ENCODE measurements at places on chromosomes 5 and 9.

DNA sequence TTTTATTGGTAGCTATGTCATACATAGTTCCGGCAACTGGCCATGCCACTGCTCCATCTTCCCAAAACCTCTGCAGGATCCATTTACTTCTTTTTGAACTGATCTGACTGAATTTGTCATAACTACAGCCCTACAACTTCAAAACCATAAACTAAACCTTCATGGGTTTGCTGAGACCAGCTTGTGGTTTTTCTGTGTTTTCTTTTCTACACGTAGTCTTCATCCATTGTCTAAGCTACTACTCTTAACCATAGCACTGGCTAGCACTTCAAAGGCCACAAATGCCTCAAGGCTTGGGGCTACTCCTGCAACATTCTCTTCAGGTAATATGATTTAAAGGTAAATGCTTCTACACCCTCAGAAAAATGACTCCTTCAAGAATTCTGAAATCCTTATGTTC is 9.0 kb upstream of the KIF2A start:
- no peak for DNase-seq

GRCh38 chr5:133396814-133397213 is 215.5 kb downstream of the FSTL4 start:
- DNase-seq: peak; percentile 4

- DNase-seq: no peak
Measured at GRCh38 chr5:53777864-53778618, 217.6 kb downstream of the NDUFS4 start.

DNA sequence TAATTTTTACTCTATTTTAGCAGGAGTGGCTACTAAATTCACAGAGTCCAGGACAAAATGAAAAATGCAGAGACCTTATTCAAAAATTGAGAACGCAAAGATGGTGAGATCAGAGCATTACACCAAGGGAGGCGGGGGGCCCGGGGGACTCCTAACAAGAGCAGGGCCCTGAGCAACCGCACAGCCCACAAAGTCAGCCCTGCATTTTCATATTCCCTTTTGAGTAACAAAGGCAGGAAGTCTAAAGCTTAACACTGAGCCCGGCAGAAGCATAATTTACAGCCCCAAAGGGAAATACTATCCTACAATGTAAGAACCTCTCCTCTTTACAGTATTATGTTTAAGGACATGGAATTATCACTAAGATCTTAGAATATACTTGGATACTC is 69.4 kb downstream of the TLE1 start:
- no peak for DNase-seq

- no peak for DNase-seq
Measured at GRCh38 chr5:135323227-135323626, 75.8 kb downstream of the MACROH2A1 start.

GRCh38 chr5:39566891-39567290 is 142.1 kb upstream of the DAB2 start:
- no peak for DNase-seq

DNA sequence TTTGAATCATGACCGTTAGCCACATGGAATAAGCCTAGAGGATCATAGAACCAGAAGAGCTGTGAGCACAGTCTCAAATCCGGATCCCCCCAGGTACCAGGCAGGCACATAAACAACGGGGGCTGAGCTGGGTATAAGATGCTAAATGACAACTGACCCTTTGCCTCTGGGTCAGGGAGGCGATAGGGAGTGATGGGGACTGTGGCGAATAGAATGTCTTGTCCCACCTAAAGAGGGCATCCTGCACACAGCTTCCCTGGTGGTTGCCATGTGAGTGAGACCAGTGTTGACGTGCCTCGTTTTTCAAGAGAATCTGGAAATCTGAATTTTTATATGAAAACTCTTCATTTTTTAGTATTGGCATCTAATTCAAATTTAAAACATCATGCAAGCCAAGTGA is 33.6 kb downstream of the SLC6A7 start:
- DNase-seq: no peak

DNA sequence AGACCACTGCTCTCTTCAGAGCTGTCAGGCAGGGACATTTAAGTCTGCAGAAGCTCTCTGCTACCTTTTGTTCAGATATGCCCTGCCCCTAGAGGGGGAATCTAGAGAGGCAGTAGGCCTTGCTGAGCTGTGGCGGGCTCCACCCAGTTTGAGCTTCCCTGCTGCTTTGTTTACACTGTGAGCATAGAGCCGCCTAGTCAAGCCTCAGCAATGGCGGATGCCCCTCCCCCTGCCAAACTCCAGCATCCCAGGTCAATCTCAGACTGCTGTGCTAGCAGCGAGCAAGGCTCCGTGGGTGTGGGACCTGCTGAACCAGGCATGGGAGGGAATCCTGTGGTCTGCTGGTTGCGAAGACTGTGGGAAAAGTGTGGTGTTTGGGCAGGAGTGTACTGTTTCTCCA is 59.9 kb downstream of the CAVIN4 start:
- DNase-seq: no peak

- no peak for DNase-seq
Measured at GRCh38 chr5:69416180-69416579, 1.3 kb downstream of the MARVELD2 start.

DNA sequence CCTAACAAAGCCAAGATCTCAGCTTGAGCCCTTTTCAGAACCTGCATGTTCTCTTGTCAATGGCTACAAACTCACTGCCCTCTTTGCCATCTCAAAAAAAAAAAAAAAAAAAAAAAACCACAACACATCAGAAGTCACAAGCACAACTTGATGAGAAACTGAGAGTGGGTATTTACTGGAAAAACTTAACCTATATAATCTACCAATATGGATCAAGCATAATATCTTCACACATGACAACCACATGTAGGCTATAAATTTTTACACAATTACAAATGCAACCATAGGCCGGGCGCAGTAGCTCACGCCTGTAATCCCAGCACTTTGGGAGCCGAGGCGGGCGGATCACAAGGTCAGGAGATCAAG is 9.0 kb downstream of the MTMR12 start:
- no peak for DNase-seq

DNA sequence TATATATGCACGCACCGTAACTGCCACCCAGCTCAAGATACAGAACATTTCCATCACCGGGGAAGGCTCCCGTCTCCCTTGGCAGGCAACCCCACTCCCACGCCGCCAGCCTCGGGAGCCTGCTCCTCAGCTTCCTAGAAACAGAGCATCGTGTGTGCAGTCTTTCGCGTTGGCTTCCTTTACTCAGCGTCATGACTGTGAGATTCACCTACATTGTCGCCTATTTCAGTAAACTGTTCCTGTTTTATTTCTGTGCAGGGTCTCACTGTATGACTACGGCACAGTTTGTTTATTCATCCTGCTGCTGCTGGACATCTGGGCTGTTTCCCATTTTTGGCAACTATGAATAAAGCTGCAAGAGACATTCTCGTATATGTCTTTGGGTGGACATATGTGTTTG is 90.7 kb downstream of the STK10 start:
- DNase-seq: no peak

DNA sequence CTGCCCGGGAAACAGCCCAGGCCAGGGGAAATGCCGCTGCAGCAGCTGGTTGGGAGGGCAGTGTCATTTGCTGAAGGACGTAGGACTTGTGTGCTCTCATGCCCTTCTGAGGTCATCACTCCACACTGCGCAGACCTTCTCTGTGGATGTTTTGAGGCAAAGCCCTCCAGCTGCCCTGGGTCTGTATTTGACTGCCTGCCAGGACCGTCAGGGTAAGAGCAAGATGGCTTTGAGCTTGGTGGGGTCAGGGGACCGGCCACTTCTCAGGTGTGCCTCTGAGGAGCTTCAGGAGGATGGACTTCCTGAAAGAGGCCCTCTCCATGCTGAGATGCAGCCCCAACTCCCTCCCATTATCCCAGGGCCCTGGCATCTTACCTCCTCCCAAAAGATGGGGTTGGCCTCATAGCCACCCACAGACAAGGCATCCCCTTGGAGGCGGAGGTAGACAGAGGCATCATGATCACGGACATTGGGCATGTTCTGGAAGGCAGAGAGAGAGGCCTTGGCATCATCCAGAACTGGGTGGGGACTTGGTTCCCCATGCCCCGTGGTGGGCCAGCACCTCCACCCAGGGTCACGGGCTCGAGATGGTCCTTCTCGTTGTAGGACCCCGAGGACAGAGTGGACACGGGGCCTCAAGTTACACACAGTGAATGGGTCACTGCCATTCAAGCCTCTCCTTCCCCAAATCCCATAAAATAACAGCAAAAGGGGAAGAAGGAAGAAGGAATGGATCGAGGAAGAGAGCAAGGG is 19.4 kb downstream of the SARDH start:
- no peak for DNase-seq

DNA sequence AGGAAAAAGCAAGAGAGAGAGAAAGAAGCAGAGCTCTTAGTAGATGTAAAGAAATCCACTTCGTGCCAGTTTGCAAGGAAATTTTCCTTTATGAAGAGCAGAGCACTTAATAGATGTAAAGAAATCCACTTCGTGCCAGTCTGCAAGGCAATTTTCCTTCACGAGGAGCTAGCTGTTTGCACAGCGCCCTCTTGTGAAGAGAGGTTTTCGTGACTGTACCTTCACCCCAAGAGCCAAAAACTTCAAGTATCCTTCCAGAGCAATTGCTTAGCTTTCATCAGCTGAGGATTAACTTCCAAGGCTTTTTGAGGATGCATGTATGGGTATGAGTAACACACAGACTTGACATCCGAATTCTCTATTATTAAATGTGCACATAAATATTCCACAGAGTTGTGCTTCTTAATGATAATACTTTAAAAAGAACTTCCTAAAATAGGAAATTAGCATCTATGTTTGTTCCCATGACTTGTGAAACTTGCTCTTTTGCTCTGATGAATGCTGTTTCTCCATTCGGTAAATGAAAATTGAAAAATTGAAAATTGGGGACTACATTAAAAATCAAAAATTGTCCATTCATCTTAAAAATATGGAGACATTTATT is 525.6 kb downstream of the PDE4D start:
- DNase-seq: peak; percentile 66

DNA sequence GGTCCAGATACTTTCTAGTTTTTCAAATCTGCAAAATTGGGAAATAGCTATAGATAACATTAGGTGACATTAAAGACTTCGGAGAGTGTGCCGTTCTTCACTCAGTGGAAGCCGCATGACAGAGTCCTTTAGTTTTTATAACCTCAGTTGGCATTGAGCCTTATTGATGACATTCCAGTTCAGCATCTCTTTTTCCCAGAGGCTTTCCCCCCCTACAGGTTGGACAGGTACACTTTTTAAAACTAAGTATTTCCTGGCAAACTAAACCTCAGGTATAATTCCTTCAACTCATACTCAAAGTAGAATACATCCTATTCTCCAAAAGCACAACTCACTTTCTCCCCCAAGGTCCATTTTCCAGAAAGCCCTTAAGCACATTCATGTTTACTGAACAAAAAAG is 58.7 kb downstream of the SLC46A2 start:
- no peak for DNase-seq

DNA sequence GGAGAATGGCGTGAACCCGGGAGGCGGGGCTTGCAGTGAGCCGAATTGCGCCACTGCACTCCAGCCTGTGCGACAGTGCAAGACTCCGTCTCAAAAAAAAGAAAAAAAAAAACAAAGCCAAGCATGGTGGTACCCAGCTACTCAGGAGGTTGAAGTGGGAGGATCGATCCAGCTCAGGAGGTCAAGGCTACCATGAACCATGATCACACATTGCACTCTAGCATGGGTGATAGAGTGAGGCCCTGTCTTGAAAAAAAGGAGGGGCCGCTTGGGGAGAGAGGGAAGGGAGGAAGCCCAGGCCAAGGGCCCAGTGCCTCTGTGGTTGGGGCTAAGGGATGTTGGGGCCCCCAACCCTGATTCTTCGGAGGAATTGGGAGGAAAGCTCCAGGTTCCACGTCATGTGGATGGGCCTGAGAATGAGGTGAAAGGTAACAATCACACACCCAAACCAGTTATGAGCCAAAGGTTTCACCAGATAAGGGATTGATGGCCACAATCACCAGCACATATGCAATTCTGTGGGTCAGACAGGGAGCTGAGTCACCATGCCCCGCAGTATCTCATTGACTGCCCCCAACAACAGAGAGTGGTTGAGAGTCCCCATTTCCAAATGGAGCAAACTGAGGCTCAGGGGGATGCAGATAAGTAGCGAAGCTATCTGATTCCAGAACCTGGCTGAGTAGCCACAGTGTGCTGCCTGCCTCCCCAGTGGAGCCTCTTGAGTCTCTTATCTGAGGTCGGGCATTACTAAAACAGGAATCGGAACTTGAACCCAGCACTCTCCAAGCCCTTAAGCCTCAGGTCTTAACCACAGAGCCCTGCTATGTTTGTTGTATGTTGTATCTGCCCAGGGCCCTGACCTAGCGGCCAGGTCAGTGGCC is 20.5 kb downstream of the SWI5 start:
- no peak for DNase-seq

GRCh38 chr5:139461698-139462097 is 845 bp downstream of the ECSCR start:
- no peak for DNase-seq

DNA sequence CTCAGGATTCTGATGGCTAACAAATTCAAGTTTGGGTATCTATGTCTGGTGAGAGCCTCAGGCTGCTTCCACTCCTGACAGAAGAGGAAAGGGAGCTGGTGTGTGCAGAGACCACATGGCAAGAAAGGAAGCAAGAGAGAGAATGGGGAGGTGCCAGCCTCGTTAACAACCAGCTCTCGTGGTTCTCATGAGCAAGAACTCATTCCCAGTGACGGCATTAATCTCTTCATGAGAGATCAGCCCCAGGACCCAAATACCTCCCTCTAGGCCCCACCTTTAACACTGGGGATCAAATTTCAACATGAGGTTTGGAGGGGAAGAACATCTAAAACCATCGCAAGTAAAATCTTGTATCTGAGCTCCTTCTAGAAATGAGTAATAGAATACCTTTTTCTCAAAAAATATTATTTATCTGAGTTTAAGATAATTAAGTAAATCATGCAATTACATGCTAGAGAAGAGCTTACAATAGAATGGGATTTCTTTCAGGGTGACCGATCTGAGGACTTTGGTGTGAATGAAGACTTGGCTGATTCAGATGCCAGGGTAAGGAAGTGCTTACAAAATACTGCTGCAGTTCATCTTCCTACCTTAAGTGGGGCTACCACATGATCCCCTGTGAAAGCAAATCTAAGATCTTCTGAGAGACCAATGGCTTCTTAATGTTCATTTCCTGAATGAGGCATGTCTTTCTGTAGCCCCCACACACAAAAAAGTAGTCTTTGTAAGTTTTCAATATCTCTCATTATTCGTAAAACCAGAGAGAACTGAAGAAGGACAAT is 11.5 kb downstream of the ANXA1 start:
- no peak for DNase-seq

DNA sequence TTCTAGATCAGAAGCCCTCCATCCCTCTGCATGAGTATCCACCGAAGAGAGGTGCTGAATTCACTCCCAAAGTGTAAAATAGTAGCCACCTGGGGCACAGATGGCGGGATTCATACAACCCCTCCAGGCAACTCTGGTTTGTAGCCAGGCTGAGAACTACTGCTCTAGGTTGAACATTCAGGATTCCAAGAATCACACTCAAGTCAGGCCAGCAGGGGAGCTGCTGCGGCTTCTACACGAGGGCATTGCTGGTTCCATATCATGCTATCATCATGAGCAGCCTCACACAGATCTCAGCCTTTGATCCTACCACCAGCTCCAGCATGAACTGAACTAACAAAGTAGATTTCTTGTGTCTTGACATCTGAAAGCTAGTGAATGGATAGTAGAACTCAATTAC is 367.9 kb downstream of the DIRAS2 start:
- DNase-seq: no peak

GRCh38 chr5:6135977-6136376 is 242.4 kb downstream of the MED10 start:
- DNase-seq: no peak
